Stimulated activated CD8-positive, alpha-beta memory T cell treated with anti-CD3 and anti-CD28 coated beads, Interleukin-15, amount 100 ng/mL, for 1 hour (primary cell): ENCODE measurements at places on chromosomes 1 and 21.

- DNase-seq, result no peak
Measured at GRCh38 chr1:156026588-156026987, 5.8 kb upstream of the SSR2 start.

GRCh38 chr1:213051127-213051880 is at the start of gene RPS6KC1:
TSS of gene RPS6KC1 (plus strand) at chr1:213051241. CDS start at chr1:213051405, 164 bp downstream.
- DNase-seq, result peak; percentile 72

GRCh38 chr21:45085700-45086099 is 11.3 kb downstream of the ADARB1 start:
- no peak for DNase-seq

DNA sequence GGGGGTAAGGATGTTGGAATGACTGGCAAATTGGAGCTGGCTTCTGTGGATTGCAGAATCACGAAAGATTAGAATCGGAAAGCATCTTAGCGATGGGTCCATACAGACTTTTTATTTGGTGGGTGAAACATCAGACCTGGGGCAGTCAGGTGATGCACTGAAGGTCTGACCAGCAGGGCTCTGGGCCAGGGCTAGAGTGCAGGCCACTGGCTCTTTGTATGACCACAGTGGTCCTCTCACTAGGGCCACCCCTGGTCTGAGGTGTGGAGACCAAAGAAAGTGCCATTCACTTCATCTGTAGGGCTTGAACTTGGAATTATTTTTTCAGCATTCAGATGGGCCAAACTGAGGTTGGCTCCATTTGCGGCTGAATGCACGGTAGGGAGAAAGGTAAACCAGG is 306.4 kb downstream of the RPS6KC1 start:
- DNase-seq, result no peak
